ENCODE measurements at places on chromosomes 11 and 22.

- DNase-seq = no peak
Observed at GRCh38 chr11:19929655-19930054, 217.0 kb downstream of the NAV2 start.

DNA sequence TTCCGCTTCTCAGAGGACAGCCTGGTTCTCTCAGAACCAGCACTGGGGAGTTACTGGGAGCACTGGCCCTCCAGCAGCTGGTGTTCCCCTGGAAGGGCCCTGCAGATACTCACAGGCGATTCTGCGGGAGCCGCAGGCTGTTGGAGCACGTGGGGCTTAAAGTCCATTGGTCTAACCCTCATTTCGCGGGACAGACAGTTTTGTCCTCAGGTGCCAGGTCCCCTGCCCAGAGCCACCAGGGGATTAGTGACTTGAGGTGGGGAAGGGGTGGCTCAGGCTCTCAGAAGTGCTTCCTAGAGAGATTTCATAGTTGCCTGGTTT, 53.9 kb downstream of the CACNA1I start:
- no peak for DNase-seq

- no peak for DNase-seq
Observed at GRCh38 chr11:45512471-45513148, 152.8 kb downstream of the CHST1 start.

- DNase-seq = no peak
Observed at GRCh38 chr11:110293389-110293788, 3.0 kb downstream of the RDX start.

DNA sequence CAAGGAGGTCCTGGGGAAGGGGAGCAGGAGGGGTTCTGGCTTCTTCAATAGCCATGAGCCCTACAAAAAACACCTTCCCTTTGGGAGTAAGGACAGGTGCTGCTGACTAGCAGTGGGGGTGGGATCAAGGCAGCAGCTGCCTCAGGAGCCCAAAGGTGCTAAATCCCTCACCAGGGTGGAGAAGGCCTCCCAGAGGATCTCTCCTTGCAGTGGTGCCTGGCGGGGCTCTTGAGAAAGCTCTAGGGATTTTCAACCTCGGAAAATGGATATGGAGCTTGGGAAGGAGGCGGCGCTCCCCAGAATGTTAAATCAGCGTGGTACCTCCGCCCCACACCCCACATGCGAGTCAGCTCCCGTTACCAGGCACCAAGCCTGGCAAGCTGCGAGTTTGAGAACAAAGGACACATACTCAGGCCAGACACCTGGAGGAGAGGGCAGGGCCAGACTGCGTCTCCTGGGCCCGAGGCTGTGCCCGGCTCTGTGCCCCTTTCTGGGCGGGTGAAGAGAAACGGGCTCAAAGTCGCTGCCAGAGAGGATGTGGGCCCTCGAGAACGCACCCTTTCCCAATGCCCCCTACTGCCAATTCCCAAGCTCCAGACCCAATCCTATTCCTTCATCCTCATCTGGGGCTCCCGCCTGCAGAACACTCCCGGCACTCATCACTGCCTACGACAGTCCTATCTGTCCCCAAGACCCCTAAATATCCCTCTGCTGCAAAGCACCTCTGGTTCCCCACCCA, 139.0 kb downstream of the BRD1 start:
- no peak for DNase-seq

All from stimulated activated CD8-positive, alpha-beta memory T cell treated with anti-CD3 and anti-CD28 coated beads, Interleukin-12 subunit alpha, Interleukin-12 subunit beta, amount 100 ng/mL, for 1 hour (primary cell).